ENCODE measurements at places on chromosomes 5 and 9.

- no peak for DNase-seq
These were observed 27.1 kb downstream of the ABCA1 start for GRCh38 chr9:104900871-104901270.

DNA sequence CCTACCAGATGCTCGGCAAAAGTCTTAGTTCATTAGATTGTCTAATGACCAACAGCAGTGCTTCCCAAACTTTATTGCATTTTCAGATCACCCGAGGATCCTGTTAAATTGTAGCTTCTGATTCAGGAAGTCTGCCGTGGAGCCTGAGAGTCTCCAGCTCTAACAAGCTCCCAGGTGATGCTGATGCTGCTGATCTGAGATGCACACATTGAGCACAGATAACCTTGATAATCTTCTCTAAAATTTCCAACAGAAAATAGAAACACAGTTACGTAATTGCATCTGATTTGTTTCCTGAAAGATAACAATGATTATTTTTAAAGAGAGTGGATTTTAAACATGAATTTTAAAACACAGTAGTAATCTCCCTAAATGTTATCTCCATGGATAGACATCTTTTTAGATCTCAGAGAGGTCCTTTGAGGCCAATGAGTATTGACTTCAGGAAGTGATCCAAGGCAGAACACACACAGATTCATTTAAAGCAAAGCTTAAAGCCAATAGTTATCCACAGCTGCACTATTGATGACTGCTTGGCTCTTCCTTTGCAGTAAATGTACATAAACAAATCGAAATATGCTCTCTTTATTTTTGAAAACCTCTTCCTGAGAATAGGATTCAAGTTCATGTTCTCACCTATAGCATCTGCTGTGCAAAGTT is 122.8 kb upstream of the TNPO1 start:
- no peak for DNase-seq

DNA sequence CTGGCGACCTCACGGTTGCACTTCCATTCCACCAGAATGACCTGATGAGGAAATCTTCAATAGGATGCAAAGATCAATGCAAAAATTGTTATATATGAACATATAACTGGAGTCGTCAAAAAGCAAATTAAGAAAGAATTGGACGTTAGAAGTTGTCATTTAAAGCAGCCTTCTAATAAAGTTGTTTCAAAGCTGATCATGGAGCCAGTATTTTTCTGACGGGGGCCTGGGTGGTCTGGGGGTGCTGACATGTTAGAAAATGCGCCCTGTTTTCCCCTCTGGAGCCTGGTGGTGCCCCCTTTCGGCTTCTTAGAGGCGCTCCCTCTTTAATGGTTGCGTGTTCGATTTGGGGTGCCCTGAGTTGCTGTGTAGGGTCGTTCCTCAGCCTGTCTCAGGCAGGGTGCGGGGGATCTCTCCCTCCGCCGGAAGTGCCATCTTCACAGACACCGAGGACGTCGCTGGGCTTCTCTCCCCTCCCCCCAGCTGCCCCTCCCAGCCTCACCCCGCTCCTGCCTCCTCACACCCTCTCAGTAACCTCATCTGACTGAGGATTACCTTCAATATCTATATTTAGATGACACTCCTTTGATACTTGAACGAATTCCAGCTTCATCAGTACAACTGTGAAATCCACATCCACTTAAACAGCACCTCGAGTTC is 18.3 kb downstream of the PTGES2 start:
- no peak for DNase-seq

- peak; percentile 39 for DNase-seq
These were observed 11.1 kb downstream of the CCDC187 start for GRCh38 chr9:136292591-136293448.

DNA sequence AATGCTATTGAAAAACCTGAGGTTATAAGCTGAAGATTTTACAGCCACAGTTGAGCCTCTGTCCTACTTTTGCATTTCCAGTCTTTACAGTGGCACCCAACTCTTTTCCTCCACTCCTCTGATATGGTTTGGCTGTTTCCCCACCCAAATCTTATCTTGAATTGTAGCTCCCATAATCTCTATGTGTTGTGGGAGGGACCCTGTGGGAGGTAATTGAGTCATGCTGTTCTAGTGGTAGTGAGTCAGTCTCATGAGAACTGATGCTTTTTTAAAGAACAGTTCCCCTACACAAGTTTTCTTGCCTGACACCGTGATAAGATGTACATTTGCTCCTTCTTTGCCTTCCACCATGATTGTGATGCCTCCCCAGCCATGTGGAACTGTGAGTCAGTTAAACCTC is 646.1 kb upstream of the SEMA6A start:
- DNase-seq = no peak
